Stimulated activated CD8-positive, alpha-beta memory T cell treated with anti-CD3 and anti-CD28 coated beads, Interleukin-2, amount 100 ng/mL, for 1 hour (primary cell): ENCODE measurements at places on chromosomes 7 and 10.
A peak's percentile ranks its signal among the peaks of the same experiment; 100 is the strongest.

DNA sequence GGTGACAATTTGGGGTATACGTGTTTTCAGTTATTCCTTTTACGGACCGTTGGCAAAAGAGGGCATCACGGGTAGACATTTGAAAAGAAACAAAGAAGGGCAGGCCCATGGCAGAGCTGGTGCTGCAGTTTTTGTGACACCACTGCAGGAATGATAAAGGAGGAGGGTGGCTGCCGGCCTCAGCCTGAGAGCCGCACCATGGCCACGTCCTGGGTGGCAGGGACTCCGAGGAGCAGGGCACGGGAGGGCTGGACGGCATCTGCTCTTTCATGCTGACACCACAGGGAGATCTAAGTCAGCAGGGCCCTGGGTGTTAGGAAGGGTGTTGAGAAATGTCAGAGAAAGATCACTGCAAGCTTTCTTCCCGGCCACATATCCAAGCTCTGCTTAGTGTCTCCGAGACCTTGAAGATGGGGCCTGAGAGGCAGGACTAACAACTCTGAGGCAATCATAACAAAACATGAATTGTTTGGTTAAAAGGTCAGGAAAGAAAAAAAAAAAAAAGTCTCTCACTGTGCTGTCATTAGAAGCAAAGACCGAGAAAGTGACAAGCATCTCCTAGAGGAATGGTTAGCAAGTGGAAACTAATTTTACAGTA, 36.6 kb downstream of the INSYN2A start:
- no peak for DNase-seq

DNA sequence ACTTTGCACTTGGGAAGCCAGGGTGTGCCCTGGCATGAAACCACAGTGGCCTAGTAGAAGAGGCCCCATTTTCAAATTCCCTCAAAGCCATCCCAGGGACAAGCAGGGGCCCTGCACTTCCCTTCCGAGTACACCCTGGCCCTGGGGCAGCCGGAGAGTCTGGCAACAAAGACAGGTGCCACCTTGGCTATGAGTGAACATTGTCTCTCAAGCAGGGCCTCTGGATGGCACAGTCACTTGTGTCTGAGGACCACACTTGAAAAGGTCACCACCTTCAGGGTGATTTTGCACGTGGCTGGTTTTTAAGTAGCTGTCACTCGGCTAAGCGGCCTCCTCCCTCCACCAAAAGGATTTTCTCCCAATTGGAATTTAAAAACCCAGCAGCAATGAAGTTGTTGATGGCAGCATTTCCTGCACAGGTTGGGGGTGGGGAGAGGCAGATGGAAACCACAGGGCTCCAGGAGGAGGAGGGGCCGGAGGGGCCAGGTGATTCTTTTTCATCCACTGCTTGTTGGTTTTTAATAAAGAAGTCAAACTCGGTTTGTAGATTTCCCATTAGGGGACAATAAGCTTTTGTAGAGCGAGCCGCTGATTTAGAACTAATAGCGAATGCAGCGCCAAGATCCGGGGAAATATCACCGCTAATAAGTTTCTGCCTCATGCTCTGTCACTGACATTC, 33.9 kb downstream of the C10orf105 start:
- no peak for DNase-seq

DNA sequence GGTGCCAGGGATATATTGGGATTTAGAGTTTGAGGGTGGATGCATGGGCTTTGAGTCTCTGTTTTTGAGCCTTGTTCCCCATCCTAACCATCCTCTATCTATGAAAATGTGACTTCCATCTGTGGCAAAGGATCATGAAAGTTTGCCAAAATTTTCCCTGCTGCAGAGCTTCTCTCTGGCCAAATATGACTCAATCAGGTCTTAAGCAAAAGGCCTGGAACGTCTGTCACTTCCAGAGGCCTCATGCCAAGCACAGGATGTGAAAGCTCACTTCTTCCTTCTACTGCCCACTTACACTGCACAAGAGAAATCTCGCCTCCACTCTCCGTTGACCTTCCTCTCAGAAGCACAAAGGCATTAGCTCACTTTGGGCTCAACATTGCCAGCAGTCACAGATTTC, 696.9 kb upstream of the NRP1 start:
- no peak for DNase-seq

- no peak for DNase-seq
Measured at GRCh38 chr10:77131214-77131613, 506.4 kb downstream of the KCNMA1 start.

- no peak for DNase-seq
Measured at GRCh38 chr7:151113344-151114150, 27.3 kb downstream of the AGAP3 start.

DNA sequence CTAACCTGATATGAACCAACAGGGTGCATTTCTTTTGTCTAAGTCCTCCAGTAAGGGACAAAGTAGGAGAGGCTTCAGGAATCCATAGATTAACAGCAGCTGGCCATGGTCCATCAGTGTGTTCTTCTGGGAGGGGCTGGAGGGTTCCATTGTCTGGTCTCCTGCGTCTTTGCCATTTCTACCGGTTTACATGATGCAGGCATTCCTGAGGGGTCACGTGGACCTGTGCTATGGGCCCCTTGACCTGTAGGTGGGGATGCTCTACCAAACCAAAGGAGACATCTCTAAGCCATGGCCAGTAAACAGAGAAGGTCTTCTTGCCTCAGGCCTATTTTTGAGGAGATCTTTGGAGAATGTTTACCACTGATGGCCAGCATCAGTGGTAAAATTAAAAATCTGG, 28.7 kb upstream of the HABP2 start:
- no peak for DNase-seq

- DNase-seq: no peak
Measured at GRCh38 chr7:137579913-137580640, 236.5 kb upstream of the PTN start.

DNA sequence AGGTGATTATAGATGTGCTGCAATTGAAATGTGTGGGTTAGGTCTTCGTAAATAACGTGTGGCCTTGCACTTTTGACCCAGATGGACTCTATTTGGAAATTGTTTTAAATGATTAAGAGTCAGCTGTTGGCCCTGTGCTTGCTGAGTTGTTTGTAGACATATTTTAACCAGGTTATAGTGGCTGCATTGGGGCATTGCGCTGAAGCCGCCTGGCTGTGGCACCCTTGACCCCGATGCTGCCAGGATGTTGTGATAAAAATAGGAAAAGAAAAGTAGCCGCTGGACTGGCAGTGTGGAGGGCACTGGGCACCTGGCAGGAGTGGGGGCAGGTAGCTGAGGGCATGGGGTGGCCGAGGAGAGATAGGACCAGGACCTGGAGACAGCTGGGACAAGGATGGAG, 13.4 kb downstream of the LRRC27 start:
- no peak for DNase-seq

DNA sequence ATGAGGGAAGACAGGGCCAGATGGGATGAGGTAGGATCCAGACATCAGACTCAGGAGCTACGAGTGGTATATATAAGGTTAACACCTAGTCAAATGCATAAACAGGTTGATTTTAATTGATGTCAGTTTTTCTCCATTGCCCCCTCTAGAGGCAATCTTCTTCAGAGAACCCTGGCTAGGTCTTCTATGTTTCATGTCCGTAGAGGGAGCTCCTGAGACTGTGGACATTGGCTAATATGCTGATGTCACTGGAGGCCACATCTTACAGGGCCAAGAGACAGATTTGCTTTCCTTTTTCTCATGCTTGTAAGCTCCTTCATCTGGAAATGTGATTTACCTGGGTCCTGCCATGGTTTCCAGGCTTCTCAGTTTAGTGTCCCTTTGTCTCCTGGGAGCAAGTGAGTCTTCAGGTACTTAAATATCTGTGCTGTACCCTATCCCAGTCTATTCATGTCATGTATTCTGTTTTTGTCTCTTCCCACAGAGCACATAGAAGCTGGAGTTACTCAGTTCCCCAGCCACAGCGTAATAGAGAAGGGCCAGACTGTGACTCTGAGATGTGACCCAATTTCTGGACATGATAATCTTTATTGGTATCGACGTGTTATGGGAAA, 161.6 kb upstream of the PRSS1 start:
- no peak for DNase-seq

GRCh38 chr10:94005050-94005449, 11.3 kb downstream of the PLCE1 start:
- DNase-seq: no peak

DNA sequence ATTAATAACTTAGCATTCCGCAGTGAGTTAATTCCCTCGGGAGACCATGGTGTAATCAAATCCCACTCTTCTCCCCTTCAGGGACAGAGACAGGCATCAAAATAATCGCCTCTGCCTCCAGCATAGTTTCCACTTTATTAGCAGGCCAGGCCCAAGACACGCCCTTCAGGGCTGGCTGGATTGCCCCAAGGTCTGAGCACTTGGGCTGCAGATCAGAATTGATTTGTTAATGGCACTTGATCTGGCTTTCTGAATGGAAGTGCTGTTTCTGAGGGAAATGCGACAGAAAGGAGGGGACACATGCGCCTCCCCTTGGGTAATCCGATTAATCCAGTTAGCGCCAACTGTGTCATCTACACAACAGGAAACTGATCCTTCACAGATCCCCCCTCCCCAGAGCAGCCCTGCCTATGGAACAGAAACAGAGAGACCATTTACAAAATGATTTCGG, 15.6 kb downstream of the CHAT start:
- no peak for DNase-seq

DNA sequence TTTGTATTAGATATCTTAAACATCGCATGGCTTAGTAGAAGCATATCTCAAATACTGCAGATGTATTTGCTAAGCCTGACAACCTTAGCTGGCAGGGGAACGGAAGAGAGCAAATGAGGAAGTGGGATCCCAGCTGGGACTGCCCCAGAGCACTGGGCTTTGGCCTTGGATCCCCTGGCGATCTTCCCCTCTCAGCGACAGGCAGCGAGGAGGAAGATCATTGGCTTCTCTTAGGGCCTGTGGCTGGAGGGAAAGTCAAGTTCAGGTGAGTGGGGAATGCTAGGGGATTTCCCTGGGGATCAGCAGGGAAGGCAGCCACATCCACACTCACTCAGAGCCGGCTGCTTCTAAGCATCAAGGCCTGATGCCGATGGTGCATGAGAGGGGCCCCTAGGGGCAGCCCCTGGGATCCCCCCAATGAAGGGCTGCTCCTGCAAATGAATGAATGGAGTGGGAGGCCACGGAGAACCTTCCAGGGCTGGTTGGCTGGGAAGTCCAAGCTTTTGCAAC, 42.0 kb downstream of the LYZL2 start:
- no peak for DNase-seq

DNA sequence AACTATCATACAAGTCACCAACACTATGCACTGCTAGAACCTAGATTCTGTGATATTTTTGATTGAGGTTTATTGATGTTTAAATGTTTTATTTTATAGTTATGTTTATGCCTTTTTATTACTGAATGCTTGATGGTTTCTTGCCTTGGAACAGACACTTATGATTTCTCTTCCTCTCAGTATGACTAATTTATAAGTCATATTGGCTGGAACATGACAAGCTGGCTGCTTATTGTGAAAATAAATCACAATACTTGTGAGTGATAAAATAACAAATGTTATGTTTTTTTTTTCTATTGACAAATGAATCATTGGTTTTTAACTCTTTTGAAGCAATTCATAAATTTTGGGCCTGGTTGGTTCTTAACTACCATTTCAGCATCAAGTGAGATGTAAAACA, 142.0 kb upstream of the MALRD1 start:
- no peak for DNase-seq

- DNase-seq: no peak
Measured at GRCh38 chr10:101229266-101230182, at the start of gene LBX1. LBX1 (minus strand) TSS chr10:101229463; CDS start chr10:101228815, 648 bp downstream.

DNA sequence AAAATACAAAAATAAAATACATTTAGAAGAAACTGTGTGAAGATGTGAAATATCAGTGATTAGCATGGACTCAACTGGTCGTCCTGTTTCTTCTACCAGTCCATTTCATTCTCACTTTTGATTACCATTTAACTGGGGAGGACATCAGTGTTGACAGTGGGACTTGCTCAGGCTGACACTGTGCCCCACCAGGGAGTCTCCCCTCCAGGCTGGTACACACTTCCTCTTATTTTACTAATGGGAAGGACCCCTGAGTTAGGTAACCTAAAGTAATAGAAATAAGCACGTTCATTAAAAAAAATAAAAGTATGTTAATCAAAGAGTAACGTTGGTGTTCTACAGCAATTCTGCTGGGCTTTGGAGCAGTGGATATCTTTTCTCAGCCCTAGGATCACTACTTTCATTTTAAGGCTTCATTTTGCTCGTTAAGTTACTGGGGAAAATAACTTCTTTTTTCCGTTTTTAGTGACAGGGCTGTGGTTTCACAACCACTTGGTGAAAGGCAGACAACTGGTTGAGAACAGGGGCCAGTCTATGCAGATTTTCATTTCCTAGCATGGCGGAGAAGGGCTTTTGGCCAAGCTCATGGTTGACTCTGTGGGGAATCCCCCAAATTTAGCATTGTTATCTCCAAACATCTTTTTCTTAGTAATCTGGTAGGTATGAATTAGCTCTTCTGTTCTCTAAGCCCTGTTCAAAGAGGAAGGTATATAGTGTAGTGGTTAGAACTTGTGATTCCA, 2.1 kb downstream of the SNX10 start:
- peak; percentile 24 for DNase-seq

- DNase-seq: no peak
Measured at GRCh38 chr7:77738871-77739270, 42.6 kb downstream of the RSBN1L start.

DNA sequence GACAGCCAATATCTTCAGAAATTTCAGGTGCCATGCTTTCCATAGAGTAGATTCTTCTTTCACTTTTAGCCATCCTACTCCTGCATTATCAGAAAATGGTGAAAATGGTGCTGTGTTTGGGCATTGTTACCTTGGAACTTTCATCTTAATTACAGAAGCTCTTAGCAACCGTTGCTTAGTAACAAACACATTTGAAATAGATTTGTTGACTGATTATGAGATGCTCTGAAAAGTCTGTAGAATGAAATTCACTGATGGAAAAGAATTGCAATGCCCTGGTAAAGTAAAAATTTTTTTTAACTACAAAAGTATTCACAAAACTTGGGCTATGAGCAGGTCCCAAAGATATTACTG, 249.3 kb upstream of the NEBL start:
- DNase-seq: no peak

DNA sequence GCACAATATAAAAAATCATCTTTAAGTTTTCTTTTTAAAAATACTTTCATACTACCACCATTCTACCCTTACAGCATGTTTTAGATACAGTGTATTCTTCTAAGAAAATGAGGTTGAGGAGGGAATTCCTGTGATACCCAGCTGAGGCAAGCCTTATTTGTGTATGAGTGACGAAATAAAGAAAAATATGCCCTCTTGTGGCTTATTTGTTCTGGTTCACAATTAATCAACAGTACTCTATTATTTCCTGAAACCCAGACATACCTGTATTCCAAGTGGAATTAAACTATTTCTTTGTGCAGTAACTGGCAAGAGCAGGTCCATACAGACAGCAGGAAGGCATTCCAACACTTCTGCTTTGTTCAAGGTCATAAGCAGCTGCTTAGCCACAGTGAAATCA, 4.5 kb upstream of the SEMA3D start:
- no peak for DNase-seq

- DNase-seq: no peak
Measured at GRCh38 chr7:91462316-91462715, 198.1 kb downstream of the FZD1 start.
